ENCODE measurements at places on chromosomes 3 and 15. TPM values are rescaled to one million over a fixed set of nuclear protein-coding genes. Genes with fewer than 3 reads are reported as not detected.

Gene ZMYND10
- 0.54 TPM for total RNA-seq

Gene CTXN2
- total RNA-seq = 0.25 TPM

DNA sequence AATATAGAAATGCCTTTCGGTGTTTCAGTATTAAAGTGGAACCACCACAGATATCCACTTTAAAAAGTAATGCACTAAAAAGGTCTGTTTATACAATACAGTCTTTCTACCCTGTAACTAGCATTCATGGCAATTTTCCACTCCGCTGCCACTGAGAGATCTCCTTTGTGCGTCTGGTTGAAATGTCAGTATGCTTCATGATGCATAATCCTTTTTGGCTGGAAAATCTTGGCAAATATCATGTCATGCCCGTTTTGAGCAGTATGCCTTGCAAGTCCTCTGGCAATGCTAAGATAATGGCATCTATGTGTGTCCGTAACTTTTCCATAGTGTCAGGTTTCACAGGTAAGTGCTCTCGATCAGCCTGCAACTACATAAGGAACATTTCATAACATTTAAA lies 30.8 kb upstream of the ARF4 start:
- no peak for DNase-seq
- H3K27me3 ChIP-seq = no peaks in the 10 kb centered on the region
- peaks cover 45% of the 10 kb centered on the region for H3K36me3 ChIP-seq
- no peaks in the 10 kb centered on the region for H3K4me1 ChIP-seq
- H3K27ac ChIP-seq = no peak overlapping the region
- H3K4me3 ChIP-seq = no peak overlapping the region

Gene C3orf22
- total RNA-seq = not detected

Gene ATG7
- total RNA-seq = 35.3 TPM

Gene GXYLT2
- 30.5 TPM for total RNA-seq

Gene PRRT3
- 8.3 TPM for total RNA-seq

- H3K27ac ChIP-seq = no peak overlapping the region
These were observed 111.1 kb downstream of the RASA2 start for GRCh38 chr3:141597931-141598330.

DNA sequence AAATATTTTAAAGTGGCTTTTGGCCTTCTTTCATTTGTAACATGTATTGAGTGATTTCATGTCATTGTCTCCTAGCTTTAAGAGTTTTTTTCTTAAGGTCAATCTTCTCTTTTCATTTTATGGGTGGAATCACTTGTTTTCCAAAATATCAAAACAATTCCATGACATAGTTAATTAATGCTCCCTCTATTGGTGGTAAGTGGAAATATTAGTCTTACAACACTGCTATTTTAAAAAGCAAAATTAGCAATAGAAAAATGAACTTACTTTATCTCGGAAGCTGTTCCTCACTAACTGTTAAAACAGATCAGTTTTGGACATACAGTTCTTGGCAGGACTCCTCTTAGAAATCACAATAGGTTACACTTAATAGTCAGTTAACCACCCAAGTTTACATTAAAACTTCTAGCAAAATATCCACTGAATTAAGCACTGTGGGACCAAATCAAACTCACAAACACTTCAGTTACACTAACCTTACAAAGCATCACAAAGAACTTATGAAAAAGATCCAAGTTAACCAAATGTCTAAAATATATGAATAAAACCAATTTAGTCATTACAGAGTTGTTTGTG lies 42.4 kb downstream of the TIGIT start:
- H3K4me1 ChIP-seq = no peaks in the 10 kb centered on the region
- H3K4me3 ChIP-seq = no peak overlapping the region
- no peaks in the 10 kb centered on the region for H3K27me3 ChIP-seq
- no peak overlapping the region for H3K27ac ChIP-seq

Gene GPX1
- 97.9 TPM for total RNA-seq

GRCh38 chr3:130569461-130570365 lies 52.7 kb downstream of the COL6A6 start:
- no peaks in the 10 kb centered on the region for H3K27me3 ChIP-seq
- H3K27ac ChIP-seq = no peak overlapping the region
- H3K4me3 ChIP-seq = no peak overlapping the region
- peaks cover 13% of the 10 kb centered on the region for H3K4me1 ChIP-seq

- H3K27me3 ChIP-seq = no peaks in the 10 kb centered on the region
- H3K4me1 ChIP-seq = peaks cover 29% of the 10 kb centered on the region
- H3K27ac ChIP-seq = peak overlapping the region; percentile 13
- no peak for DNase-seq
- no peak overlapping the region for H3K4me3 ChIP-seq
These were observed 42.2 kb downstream of the SLC9A9 start for GRCh38 chr3:143806038-143806437.

DNA sequence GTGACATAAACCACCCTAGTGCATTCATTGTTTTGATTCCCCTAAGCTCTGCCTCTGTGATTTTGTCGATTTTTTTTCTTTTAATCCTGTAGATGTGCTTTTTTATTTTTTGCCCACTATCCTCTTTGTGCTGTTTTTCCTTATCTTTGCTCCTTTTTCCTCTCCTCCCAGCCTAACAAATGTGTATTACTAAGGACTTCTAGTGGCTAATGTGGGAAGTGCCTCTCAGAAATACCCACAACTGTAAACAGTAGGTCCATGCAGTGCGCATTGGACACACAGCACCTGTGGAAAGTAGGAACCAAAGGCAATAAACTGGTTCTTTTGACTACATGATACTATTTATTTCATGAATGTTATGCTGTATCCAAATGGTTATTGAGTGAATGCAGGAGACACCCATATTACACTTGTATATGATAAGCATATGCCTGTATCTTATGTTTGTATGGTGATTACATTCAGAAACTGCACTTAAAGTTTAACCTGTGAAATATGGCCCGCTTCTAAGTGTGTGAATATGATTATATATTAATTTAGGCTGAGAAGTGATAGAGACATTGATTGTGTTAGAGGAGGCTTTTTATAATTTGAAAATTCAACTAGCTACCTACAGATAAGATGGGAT lies 147.8 kb downstream of the PLCL2 start:
- DNase-seq = no peak
- H3K4me1 ChIP-seq = peaks cover 1% of the 10 kb centered on the region
- H3K27ac ChIP-seq = no peak overlapping the region
- peaks cover 11% of the 10 kb centered on the region for H3K27me3 ChIP-seq

GRCh38 chr3:71902258-71903111 lies 117.5 kb upstream of the PROK2 start:
- peaks cover 13% of the 10 kb centered on the region for H3K27me3 ChIP-seq
- H3K27ac ChIP-seq = no peak overlapping the region
- DNase-seq = no peak
- no peaks in the 10 kb centered on the region for H3K36me3 ChIP-seq

DNA sequence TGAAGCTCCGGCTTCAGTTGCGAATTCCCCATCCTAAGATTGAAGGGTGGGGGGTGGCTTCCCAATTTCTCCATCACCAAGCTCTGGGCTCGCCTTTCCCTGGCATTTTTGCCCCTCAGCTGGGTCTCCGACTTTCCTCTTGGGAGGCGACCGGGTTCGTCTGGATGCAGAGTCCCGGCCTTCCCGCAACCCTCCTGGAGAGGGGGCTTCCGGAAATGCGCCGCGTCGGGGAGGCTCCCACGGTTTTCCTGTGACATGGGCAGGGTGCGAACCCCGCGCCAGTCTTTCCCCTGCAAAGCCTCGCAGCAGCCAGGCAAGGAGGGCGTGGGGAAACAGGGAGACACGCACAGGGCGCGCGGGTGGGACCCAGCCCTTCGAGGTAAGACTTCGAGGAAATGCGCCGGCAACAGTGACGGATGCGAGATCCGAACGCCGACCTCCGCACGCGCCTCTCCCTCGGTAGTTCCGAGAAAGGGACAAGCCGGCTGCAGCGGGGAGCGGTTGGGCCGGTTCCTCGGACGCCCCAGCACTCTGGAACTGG lies 466 bp upstream of the HCN4 start:
- no peak overlapping the region for H3K27ac ChIP-seq
- peak overlapping the region; percentile 64 for H3K4me3 ChIP-seq
- DNase-seq = no peak
- peaks cover 82% of the 10 kb centered on the region for H3K27me3 ChIP-seq

DNA sequence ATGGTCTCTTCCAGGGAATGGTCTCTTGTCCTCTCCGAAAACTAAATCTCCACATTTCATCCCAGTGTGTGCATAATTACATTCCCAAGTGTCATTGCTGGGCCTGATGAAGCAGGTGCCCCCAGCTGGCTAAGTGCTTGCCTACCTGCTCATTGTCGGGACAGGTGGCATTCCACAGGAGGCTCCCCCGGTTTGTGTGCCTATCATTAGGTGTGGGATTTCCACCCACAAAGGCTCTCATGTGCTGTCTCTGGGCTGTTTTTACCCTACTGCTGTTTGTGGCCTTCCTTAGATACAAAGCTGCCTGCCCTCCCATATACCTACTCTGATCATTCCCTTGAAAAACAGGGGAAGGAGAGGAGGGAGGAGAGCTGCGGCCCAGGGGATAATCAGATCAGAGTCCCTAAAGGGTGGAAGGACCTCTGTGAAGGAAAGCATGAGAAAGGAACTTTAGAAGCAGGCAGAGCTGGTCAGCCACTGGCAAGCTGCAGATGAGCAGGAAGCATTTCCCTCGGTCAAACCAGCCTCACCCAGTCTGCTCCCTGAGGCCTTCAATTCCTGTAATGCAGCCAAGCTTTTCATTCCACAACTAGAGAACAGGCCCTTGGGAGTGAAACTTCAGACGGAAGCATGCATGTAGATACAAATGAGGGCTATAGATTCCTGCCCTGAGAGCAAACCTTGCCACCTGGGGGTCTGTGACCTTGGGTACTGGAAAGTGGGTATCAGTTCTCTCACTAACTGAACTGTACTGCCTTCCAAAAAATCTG lies 60.7 kb upstream of the HEG1 start:
- peaks cover 39% of the 10 kb centered on the region for H3K4me1 ChIP-seq
- peaks cover 26% of the 10 kb centered on the region for H3K27me3 ChIP-seq
- no peaks in the 10 kb centered on the region for H3K36me3 ChIP-seq
- H3K4me3 ChIP-seq = no peak overlapping the region
- no peak for DNase-seq
- H3K27ac ChIP-seq = peak overlapping the region; percentile 86

Gene NTRK3
- 2.1 TPM for total RNA-seq

DNA sequence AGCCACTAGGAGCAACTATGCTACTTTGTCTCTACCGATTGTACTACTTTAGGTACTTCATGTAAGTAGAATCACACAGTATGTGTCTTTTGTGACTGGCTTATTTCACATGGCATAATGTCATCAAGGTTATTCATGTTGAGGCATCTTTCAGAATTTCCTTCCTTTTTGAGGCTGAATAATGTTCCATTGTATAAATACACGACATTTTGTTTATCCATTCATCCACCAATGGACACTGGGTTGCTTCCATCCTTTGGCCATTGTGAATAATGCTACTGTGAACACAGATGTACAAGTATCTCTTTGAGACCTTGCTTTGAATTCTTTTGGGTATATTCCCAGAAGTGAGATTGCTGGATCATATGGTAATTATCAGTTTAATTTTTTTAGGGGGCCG lies 29.2 kb downstream of the MYO5A start:
- no peak overlapping the region for H3K27ac ChIP-seq
- no peaks in the 10 kb centered on the region for H3K36me3 ChIP-seq
- H3K4me3 ChIP-seq = no peak overlapping the region
- H3K27me3 ChIP-seq = no peaks in the 10 kb centered on the region
- H3K4me1 ChIP-seq = peaks cover 2% of the 10 kb centered on the region

Gene REC114
- total RNA-seq = not detected

- no peak overlapping the region for H3K4me3 ChIP-seq
- H3K27ac ChIP-seq = no peak overlapping the region
- no peaks in the 10 kb centered on the region for H3K36me3 ChIP-seq
- no peak for DNase-seq
- H3K27me3 ChIP-seq = no peaks in the 10 kb centered on the region
- peaks cover 11% of the 10 kb centered on the region for H3K4me1 ChIP-seq
These were observed 280.4 kb downstream of the ULK4 start for GRCh38 chr3:41681479-41681878.

DNA sequence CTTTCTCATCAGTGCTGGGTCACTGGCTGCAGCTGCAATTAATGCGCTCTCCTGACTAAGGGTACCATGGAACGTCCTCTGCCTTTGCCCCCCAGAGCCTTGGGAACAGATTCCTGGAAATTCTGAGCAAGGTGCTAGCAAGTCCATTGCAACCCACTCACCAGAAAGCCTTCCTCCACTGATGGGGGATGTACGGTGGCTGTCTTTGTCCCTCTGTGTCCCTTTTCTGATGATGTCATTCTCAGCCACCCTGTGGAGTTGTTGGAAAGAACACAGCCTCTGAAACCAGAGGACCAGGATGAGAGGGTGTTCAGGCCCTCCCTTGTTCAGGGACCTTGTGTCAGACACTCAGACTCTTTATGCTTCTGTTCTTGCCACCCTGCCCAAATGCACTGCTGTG lies 38.1 kb upstream of the ZBTB38 start:
- no peaks in the 10 kb centered on the region for H3K36me3 ChIP-seq
- H3K4me1 ChIP-seq = peaks cover 12% of the 10 kb centered on the region
- H3K27ac ChIP-seq = no peak overlapping the region
- no peak overlapping the region for H3K4me3 ChIP-seq
- H3K27me3 ChIP-seq = no peaks in the 10 kb centered on the region

DNA sequence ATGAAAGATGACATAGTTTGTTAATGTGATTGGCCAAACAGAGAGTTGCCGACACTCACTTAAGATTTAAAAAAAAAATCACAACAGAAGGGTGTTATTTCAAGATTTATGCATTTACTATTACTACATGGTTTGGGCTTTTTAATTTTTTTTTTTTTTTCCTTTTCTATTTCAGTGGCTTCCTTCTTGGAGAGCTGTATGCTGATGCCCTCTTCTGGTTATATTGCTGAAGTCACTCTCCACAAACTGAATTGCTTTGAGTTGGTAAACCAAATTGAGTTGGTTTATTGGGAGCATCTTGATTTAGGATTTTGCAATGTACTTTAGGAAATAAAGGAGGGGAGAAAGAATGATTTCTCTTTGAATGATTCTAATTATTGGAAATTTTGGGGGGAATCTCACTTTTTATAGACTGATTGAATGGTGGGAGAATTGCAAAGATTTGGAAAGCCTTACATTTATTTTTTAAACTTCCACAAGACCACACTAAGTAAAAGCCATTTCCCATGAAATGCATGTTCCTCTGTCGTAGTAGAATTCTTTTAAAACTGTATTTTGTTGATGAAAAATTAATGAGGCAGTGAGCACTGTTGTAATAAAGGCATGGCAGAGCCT lies 186.6 kb upstream of the FEZF2 start:
- no peak overlapping the region for H3K4me3 ChIP-seq
- H3K27ac ChIP-seq = no peak overlapping the region
- DNase-seq = no peak
- H3K27me3 ChIP-seq = peaks cover 26% of the 10 kb centered on the region

DNA sequence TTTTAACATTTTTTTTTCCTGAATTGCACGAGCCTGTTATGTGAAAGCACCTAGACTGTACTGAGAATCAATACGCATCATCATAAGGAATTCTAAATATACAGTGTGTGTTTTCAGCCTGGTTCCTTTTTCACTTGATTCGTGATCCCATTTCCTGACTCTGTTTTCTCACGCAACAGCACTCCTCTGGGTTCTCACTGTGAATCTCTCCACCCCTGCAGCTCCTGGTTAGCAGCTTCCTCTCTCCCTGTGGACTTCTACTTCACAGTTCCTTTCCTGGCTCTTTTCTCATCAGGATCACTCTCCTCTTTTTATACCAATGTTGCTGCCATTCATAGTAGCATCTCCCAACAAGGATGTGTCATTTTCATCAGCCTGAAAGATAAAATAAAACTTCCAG lies 297.2 kb downstream of the CADM2 start:
- DNase-seq = no peak
- no peak overlapping the region for H3K27ac ChIP-seq
- no peaks in the 10 kb centered on the region for H3K36me3 ChIP-seq
- peaks cover 2% of the 10 kb centered on the region for H3K4me1 ChIP-seq
- no peak overlapping the region for H3K4me3 ChIP-seq
- no peaks in the 10 kb centered on the region for H3K27me3 ChIP-seq

Gene KCNH8
- total RNA-seq = 1.5 TPM
